Stimulated activated CD8-positive, alpha-beta memory T cell treated with anti-CD3 and anti-CD28 coated beads, Interleukin-7, amount 100 ng/mL, for 48 hours (primary cell): ENCODE measurements at places on chromosomes 3 and 15.

- DNase-seq: no peak
These were observed 198.9 kb downstream of the AGBL1 start for GRCh38 chr15:86278586-86278985.

DNA sequence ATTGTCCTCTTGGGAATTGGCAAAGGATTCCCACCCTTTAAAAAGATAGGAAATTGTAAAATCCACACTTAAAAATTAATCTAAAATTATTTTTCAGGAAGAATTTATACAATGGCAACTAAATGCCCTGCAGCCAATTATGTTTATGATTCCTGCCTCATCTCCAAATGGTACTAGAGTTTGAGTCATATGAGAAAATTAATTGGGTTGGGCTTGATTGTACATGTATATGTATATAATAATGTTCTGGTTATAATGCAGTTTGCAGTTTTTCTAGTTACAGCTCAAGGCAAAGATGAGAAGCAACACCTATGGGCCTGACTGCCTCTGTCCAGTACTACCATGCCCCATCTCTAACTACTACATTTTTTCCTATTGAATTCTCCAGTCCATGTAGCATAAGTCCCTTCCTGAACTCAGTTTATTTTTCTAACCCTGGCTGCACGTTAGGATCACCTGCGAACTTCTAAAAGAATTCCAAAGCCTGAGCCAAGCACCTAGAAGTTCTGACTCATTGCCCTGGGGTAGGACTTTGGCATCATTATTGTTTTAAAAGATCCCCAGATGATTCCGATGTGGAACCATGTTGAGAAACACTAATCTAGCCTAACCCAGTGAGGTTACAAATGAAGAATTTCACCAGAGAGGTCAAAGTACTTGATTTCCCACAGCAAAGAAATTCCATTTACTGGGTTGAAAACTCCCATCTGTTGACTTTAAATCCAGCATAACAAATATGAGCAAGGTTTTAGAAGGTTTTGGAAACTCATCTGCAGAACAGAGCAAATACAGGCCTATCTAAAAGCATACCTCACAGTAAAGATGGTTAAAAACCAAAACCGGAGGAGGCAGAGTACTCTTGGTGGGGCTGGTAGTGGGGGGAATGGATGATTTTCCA lies 19.4 kb downstream of the TGFBR2 start:
- DNase-seq: no peak

- DNase-seq: no peak
These were observed 97.2 kb downstream of the CHST2 start for GRCh38 chr3:143216709-143217182.

GRCh38 chr3:107416138-107416537 lies 38.9 kb downstream of the CCDC54 start:
- no peak for DNase-seq

- no peak for DNase-seq
These were observed 592.7 kb upstream of the SEMA6D start for GRCh38 chr15:47124430-47125102.

GRCh38 chr3:178206521-178206920 lies 329.7 kb upstream of the KCNMB2 start:
- DNase-seq: no peak

DNA sequence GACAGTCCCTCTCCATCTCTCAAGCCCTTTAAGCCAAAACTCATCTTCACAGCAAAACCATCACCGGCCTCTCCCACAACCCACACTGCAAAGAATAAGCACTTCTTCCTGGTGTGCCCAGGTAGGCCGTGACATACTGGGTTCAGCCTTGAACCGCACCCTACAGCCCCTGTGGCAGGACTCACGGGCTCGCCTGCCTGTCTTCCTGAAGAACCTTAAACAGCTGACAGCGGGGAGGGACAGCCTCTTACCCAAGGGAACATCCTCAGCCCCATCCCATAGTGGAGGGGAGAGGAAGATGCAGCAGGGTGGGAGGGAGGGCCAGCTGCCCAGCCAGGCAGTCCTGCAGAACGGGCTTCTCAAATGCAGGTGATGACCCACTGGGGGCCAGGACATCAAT lies 40.2 kb downstream of the TBC1D2B start:
- no peak for DNase-seq

DNA sequence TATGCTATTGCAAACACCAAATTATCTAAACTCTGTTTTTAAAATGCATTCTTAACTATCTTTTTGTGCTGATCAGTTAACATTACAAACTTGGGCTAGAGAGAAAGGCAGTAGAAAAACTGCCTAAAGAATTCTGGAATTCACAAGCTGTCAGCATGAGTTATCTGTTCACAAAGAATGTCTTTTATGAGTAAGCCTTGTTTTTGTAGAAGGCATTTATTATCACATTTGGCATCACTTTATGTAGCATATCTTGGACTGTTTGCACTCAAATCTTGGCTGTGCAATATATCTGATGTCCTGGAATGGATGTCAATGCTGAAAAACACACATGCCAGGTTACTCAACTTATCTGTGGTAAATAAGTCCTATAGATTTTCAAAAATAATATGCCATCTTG lies 15.5 kb upstream of the BCHE start:
- no peak for DNase-seq

DNA sequence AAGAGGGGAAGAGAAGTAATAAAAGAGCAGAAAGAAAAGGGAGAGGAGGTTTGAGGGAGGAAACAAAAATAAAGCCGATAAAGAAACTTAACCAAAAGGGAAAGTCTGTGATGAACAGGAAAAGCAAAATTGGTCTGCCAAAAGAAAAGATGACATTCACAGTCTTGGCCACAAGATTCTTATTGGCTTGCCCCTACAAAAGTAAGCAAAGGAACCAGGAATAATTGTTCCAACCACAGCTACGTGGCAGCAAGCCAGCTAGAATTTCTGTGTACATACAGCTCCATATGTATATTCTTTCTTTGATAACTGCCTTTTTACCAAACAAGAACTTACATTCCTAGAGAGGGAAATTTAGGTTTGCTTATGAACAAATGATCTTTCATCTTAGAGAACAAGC lies 79.6 kb downstream of the MLH1 start:
- DNase-seq: no peak

GRCh38 chr15:23596736-23597135 lies 31.3 kb downstream of the MKRN3 start:
- DNase-seq: no peak

DNA sequence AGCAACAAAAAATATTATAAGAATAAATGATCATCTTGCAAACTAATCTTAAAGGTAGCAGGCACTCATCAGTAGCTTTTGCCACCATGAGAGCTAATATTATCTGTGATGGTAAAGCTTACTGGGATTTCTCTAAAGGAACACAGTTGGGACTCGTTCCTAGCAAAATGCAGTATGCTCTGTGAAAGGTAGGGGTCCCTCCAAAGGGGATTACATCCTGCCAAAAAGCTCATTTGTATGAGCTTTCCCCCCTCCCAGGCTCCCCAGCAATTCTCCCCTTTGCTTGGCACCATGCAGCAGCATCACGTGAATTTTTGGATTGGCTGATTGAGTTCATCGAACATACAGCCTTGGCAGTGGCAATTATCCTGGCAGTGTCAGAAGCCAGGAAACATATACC lies 361.0 kb upstream of the PLSCR5 start:
- no peak for DNase-seq

DNA sequence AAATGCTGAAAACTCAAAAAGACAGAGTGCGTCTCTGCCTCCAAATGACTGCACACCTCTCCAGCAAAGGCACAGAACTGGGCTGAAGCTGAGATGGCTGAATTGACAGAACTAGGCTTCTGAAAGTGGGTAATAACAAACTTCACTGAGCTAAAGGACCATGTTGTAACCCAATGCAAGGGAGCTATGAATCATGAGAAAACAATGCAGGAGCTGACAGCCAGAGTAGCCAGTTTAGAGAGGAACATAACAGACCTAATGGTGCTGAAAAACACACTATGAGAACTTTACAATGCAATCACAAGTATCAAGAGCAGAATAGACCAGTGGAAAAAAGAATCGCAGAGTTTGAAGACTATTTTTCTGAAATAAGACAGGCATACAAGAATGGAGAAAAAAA lies 10.1 kb upstream of the AVEN start:
- no peak for DNase-seq

DNA sequence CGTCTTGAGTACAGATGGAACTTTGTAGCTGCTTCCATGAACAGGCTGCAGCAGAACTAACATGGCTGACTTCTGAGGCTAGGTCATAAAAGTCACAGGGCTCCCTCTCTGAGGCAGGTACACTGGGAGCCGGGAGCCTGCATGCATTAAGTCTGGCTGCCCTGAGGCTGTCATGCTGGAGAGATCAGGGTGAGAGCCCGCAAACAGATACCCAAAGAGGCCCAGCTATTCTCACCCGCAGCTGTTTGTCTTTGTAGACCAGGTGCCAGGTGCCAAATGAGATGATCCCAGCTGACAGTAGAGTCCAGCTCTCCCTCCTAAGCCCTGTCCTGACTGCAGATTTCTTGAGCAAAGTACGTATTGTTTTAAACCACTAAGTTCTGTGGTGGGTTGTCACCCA lies 8.6 kb upstream of the SLCO3A1 start:
- no peak for DNase-seq

GRCh38 chr15:93028111-93028631 lies 60.8 kb downstream of the RGMA start:
- DNase-seq: no peak

- DNase-seq: no peak
These were observed 155.8 kb upstream of the GADL1 start for GRCh38 chr3:31050296-31050695.

- DNase-seq: no peak
These were observed 141.8 kb upstream of the ICE2 start for GRCh38 chr15:60620708-60621107.

- DNase-seq: no peak
These were observed 496.1 kb downstream of the FOXP1 start for GRCh38 chr3:71087143-71088018.

GRCh38 chr3:17142516-17142915 lies 257.8 kb downstream of the PLCL2 start:
- no peak for DNase-seq

DNA sequence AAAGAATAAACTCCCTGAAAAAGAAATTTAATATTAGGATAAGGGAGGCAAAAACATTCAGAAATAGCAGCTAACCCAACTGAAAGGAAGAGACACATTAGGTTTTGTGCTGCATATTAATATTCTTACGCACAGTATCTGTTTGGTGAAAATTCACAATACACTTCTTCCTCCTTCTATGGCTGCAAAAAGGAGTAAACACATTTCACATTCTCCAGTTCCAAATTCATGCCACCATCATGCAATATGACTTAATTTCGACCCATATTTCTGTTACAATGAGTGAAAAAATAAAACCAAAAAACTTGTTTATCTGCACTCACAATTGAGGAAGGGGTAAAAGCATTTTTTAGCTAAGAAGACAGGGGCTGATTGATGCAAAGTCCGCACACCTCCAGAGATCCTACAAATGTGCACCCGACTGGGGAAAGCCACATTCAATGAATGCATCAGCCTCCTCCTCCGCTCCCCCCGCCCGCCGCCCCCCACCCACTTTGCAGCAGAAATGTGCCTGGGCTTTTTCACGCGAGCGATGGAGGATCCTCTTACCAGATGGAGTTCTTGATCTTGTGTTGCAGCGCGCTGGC lies 1.0 kb downstream of the RFX7 start:
- no peak for DNase-seq

DNA sequence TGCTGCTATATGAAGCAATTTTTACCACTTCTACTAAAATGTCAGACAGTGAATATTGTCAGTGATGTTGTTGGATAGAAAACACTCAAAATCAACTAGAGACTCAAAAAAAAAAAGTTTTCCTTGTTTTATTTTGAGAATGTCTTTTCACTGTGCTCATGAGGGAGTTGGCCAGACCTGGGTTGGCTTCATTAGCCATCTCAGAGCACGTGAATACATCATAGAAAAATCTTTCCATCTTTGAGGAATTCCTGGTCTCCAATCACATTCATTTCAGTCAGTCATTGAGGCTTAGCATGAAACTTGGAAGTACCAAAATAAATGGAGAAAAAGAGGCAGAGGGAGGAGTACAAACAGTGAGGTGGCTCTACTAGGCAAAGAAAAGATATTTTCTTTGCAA lies 57.6 kb upstream of the CMSS1 start:
- no peak for DNase-seq

DNA sequence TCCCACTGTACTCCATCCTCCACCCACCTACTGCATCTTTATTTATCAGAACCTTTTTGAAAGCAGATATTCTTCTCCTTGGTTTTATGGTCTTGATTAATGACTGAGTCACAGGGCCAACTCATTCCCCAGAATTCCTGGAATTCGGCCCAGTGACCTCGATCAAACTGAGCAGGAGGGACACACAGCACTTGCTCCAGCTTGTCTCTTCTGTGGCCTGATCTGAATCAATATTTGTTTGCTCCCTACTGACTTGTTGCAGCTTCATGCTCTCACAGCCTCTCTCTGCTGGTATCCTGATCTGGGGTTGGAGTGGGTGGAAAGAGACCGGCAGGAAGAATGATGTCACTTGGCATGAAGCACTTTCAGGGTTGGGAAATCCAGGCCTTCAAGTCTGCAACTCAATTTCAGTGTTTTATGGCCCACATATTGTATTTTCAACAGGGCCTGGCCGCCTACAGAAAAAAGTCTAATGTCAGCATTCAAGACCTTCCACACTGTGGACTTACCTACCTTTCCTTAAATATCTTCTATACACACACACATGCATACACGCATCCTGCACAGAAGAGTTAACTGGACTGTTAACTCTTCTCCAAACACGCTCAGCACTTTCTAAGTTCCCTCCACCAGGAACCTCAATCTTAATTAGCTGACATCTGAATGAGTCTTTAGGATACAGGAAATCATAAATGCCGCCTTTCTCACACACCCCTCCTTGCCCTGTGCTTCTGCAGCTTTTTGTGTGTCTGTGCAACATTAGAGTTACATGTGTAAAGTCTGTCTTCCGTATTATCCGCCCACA lies 4.6 kb downstream of the ANXA2 start:
- no peak for DNase-seq

DNA sequence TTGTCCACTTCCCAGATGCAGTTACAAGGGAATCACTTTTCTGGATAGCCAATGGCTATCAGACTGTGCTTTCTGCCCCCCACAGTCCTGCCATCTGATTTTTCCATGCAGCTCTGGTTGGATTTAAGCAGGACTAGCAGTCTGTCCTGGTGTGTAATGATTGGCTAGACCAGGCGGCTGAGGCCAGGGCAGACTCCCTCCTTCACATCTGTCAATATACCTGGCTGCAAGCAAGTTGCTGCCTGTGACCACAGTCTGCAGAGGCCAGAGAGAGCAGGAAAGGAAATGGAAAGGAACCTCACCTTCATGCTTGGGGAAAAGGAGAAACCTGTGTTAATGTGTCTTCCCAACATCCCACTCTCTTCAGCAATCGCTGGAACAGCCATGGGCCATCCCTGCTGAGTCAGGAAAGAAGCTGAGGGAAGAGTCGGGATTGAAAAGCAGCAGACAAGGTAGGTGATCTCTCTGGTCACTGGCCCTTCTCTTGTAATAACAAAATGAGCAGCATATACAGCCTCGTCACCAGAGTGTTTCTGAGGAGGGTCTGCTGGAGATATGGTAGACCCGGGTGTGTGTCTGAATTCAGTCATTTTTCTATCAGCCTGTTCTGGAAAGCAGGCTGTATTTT lies 126.7 kb upstream of the PHLDB2 start:
- DNase-seq: no peak

DNA sequence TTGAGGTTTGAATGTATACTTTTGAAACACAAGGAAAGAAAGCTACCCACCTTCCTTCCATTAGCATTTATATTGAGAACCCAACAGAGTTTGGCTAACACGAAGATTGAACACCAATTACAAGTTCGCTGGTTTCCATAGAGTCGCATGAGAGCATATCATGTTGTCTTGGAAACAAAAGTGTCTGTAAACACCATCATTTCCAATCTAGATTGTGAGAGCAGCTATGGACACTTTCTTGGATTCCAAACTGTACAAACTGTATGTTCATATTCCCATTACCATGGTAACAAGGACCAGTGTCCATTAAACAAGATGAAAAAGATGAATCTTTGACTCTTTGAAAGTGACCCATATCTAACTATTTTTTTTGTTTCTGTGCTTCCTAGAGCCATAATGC lies 529.9 kb upstream of the ROBO1 start:
- DNase-seq: no peak
